Activated T-helper 1 cell treated with Interleukin-2 at 50 U/mL for 16 hours (primary cell): ENCODE measurements at places on chromosomes 4 and X.
A peak's percentile ranks its signal among the peaks of the same experiment; 100 is the strongest.

- no peak for DNase-seq
Measured at GRCh38 chr4:183986291-183986970, 81.3 kb downstream of the STOX2 start.

DNA sequence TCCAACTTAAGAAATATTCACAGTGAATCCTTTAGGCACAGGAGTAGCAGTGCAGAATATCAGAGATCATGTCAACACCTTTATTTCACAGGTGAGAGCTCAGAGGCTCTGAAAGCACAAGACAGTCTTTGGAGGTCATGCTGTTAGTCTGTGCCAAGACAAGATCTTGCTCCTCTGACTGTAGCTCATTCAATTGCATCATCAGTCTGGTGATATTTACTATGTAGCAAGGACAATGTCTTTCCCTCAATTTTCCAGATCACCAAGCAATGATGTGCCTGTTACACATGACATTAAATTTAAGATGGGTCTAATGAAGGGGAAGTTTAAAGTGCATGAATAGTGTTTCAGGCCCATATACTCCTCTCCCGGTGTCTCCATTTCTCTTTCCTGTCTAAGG is 277.5 kb downstream of the IL15 start:
- no peak for DNase-seq

DNA sequence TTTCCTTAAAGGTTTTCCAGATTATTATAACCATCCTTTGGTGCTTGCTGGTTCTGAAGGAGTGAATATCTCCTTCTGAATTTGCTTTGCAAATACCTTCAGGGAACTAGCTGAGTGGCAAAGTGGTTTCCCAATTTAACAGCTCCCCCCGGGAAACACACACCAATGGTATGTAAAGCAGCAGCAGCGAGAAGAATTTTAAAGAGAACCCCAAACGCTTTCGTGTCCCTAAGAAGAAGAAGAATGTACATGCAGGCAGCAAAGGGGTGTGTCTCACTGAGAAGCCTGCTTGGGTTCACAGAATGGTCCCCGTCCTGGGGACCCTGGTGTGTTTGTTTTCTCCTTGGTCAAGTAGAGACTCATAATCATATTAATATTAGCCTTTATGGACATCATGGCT is 4.2 kb upstream of the AKAP17A start:
- DNase-seq: no peak

DNA sequence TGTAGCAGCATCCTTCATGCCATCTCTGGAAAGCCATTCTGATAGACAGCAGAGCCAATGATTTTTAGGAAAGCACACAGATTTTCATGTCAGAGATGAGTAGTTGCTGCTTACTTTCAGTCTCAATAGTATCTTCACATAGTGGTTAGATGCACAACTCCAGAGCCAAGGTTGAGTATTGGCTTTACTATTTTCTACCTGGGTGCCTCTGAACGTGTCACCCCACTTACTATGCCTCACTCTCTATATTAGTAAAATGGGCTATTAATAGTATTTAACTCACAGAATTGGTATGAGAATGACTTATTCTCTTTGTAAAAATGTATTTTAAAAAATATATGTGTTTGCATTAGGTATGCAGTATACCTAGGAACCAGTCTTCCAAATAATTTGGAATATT is 108.8 kb upstream of the STIM2 start:
- no peak for DNase-seq

DNA sequence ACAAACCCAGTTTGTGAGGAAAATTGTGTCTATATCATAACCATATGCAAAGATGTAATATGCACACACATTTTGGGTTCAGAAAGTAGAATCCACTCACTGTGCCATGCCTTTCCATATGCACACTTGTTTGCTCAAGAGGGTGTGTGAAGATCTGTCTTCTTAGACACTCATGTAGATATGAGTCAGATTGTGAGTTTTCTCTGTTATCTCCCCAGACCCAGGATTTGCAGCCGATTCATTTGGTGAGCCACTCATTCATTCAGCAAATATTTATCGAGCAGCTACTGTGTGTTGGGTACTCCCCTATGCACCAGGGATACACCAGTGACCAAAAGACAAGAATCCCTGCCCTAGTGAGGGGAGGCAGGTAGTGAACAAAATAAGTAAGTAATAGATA is 81.5 kb downstream of the CLCN5 start:
- DNase-seq: no peak

DNA sequence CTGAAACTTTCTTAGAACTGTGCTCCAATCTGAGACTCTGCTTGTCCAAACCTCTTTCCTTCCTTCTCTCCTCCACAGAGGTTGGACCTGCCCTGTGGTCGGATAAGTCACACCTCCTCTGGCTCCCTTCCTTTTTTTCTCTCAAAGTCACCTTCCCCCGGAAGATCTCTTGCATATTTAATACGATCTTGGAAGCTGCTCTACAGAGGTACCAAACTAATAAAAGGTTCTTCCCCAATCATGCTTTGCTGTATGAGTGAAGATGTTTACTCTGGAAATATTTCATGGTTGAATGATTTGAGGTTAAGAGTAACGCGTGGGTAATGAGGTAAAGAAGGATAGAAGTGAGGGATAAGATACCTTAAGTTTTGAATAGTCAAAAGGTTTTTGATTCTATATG is 166.0 kb downstream of the ATG4A start:
- DNase-seq: no peak

- DNase-seq: peak; percentile 33
Measured at GRCh38 chrX:10110984-10111363, 45.8 kb upstream of the CLCN4 start.

GRCh38 chr4:136302566-136302965 is 1229.7 kb downstream of the PCDH18 start:
- DNase-seq: no peak

DNA sequence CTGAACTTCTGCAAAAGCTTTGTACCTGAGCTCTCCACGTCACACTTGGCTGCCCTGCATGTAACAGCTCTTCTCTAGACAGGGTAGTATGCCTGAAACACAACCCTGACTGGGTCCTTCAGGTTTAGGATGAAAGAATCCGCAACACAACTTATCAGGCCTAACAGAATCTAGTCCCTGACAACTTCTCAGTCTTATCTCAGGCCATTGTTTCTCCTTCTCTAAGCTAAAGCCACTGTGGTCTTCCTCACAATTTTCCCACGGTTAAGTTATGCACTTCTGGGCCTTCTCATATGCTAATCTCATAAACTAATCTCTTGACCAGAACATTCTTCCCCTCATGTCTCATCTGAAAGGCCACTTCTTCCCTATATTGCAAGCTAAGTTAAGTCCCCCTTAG is 10.8 kb upstream of the TMPRSS11B start:
- no peak for DNase-seq

- DNase-seq: no peak
Measured at GRCh38 chr4:184902550-184902949, 76.8 kb upstream of the ACSL1 start.

- no peak for DNase-seq
Measured at GRCh38 chr4:180153587-180153986, 2089.6 kb upstream of the TENM3 start.

- no peak for DNase-seq
Measured at GRCh38 chr4:139416073-139416673, 37.7 kb upstream of the RAB33B start.

- DNase-seq: no peak
Measured at GRCh38 chrX:24954732-24955131, 61.0 kb downstream of the ARX start.

- DNase-seq: no peak
Measured at GRCh38 chrX:111868726-111869638, 7.0 kb upstream of the TRPC5OS start.

DNA sequence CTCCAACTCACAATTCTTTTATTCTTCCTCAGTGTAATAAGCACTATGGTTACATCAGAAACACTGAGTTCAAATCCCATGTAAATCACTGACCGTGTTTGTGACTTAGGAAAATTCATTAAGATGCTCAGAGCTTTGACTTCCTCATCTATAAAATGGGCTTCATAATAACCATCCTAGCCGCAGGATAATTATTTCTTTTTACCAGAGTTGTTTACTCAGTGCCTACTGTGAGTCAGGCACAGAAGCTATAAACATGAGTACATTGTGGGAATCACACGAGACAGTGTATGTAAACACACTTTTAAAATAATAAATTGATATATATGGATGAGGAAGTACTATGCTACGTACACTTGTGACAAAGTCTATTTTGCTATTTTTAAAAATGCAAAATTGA is 296.3 kb upstream of the TENM3 start:
- no peak for DNase-seq

DNA sequence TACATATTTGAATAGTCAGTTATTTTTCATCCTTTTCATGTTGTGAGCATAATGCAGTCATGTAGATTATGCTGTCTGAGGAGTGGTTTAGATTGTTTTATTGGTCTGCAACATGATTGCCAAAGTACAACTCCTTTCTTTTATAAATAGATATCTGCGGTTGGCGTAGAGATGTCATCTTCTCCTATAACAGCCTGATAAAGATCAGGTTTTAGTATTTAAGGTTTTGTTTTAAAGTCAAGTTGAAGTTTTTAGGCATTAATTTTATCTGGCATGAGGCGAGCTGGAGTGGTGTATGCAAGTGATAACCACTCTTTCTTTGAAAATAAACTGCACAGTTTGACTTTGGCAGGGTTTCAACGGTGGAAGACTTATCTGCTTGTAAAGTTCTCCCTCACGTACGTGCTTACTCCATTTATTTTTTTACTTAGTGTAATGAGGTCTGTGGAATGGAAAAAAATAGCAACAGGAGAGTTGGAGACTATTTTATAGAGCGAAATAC is 126.3 kb downstream of the FBXO8 start:
- DNase-seq: no peak

DNA sequence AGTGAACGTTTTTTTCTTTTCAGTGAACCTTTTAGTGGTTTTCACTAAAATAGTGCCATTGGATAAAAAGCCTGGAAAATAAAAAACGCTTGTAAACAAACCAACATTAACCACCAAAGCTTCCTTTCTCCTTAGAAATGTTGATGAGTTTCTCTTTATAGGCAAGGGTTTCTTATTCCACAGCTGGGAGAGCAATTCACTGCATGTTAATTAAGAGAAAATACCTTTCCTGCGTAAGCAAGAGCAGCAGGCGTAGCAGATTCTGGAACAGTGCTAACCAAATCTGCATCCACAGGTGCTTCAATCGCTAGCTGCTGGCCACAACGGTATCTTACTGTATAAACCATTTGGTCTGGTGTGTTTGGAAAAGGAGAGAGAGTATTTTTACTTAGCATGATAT is 13.3 kb upstream of the AASDH start:
- DNase-seq: no peak

- DNase-seq: no peak
Measured at GRCh38 chrX:10071451-10072144, 85.2 kb upstream of the CLCN4 start.

DNA sequence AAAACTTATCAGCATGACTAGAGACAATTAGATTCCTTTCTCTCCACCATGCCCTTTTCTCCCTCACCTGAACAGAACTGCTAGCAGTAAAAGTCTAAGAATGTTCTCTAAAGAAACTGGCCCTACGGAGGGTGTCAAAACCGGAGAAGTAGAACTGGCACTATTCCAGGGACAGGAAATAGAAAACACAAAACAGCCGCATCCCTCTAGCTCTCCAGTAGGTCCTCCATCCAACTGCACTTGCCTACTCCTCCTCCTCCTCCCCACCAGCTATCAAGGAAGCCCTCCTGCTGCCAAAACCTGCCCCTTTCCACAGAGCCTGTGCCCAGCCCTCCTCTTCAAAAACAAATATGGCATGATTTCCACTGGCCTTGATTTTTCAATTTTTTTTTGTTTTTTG is 28.4 kb downstream of the FUNDC1 start:
- DNase-seq: no peak

DNA sequence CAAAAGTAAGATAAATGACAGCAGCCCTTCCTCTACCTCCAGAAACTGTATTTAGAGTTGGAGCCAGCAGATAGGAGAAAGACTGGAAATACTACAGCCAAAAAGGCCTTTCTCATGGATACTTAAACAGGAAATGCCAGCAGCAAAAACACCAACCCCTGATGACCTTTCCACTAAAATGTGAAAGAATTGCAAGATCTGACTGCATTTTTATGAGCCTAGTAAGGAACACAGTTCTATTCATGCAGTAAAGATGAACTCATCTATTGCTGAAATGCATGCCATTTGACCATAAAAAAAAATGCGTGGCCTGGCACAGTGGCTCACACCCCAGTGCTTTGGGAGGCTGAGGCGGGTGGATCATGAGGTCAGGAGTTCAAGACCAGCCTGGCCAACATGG is 19.9 kb downstream of the ABCG2 start:
- no peak for DNase-seq
